ENCODE measurements at places on chromosomes 13 and 19.

DNA sequence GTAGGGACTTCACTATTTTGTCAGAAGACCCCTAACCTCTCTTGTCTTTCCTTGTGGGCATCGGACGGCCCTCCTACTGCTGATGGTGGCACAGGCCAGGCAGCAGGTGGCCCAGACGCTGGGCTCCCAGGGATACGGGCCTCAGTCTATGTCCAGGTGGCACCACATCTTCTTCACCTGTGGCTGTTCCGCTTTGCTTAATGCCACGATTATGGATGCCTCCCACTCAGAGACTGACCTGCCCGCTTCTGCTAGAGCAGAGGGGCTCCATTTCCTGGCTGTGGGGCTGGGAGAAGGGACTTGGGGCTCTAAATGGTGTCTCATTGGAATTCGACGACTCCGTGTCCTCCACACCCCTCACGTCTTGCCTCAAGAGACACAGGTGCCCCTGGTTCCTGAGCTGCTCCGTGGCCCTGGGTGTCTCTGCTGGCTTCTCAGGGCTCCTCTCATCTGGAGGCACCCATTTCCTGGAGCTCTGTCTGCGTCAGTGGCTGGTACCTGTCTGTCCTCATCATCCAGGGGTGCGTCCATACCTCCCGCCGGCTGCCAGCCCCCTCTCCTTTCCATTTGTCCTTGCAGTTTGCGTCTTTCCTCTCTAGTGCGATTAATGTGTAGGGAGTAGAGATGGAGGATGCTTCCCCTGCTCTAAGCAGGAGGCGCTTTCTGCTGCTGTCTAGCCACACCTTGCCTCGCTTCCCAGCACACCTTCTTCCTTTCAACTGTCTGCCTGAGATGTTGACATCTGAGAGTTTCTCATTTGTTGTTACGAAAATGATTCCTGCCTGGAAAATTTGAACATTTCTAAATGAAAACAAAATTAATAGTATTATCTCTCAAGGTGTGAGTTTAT is 63.4 kb downstream of the TEX29 start:
- no peaks in the 10 kb centered on the region for H3K36me3 ChIP-seq
- DNase-seq = no peak
- H3K4me3 ChIP-seq = no peak overlapping the region
- no peak overlapping the region for H3K27ac ChIP-seq

GRCh38 chr19:280541-281009 is 10.6 kb downstream of the PLPP2 start:
- peaks cover 54% of the 10 kb centered on the region for H3K27me3 ChIP-seq
- H3K4me3 ChIP-seq = no peak overlapping the region
- no peaks in the 10 kb centered on the region for H3K4me1 ChIP-seq
- H3K27ac ChIP-seq = no peak overlapping the region
- no peak for DNase-seq

GRCh38 chr13:35855531-35856019 is 275.6 kb downstream of the DCLK1 start:
- H3K4me1 ChIP-seq = no peaks in the 10 kb centered on the region
- no peaks in the 10 kb centered on the region for H3K27me3 ChIP-seq
- no peaks in the 10 kb centered on the region for H3K36me3 ChIP-seq
- DNase-seq = no peak

- no peak for DNase-seq
- no peak overlapping the region for H3K27ac ChIP-seq
- no peaks in the 10 kb centered on the region for H3K4me1 ChIP-seq
- no peaks in the 10 kb centered on the region for H3K36me3 ChIP-seq
- no peak overlapping the region for H3K4me3 ChIP-seq
Observed at GRCh38 chr13:104593693-104594092, 1527.5 kb upstream of the SLC10A2 start.

- H3K27ac ChIP-seq = no peak overlapping the region
- H3K4me1 ChIP-seq = peaks cover 5% of the 10 kb centered on the region
- DNase-seq = no peak
- H3K36me3 ChIP-seq = peaks cover 6% of the 10 kb centered on the region
- no peak overlapping the region for H3K4me3 ChIP-seq
- no peaks in the 10 kb centered on the region for H3K27me3 ChIP-seq
Observed at GRCh38 chr13:40231311-40231710, 435.1 kb downstream of the FOXO1 start.

DNA sequence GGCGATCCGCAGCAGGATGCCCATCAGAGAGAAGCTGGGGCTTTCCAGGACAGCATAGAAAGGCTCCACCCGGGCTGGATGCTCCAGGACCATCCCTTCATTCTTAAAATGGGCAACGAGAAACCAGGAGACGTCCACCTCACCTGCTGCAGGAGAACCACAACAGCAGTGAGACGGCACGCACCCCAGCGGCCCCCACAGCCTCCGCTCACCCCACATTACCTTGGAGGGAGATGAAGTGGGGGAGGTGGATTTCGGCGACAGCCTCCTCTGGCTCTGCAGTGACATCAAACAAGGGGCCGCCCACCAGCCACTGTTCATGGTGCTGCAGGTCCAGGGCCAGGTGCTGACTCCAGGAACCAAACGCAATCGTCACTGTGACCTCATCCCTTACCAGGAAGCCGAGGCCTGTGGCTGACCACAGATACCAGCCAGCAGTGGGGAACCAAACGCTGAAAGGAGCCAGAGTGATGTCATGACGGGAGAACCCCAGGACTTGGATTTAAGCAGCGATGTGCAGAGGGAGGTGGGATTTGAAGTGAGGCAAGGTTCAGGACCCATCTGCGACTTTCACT is 25.1 kb downstream of the CARD8 start:
- H3K36me3 ChIP-seq = peaks cover 56% of the 10 kb centered on the region
- no peak for DNase-seq
- peaks cover under 1% of the 10 kb centered on the region for H3K4me1 ChIP-seq

DNA sequence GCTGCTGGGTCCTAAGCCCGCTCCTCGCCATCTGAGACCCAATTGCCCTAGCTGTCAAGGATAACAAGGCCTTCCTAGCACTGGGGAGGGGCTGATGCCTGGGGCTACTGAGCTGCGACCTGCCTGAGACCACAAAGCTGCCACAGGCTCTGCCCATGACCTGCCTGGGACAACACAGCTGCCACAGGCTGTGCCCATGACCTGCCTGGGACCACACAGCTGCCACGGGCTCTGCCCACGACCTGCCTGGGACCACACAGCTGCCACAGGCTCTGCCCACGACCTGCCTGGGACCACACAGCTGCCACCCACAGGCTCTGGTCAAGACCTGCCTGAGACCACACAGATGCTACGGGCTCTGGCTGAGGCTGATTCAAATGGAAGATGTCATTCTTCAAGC is 54.8 kb downstream of the EPS15L1 start:
- H3K27me3 ChIP-seq = no peaks in the 10 kb centered on the region
- DNase-seq = no peak
- no peaks in the 10 kb centered on the region for H3K4me1 ChIP-seq
- no peak overlapping the region for H3K4me3 ChIP-seq

- peaks cover 19% of the 10 kb centered on the region for H3K27me3 ChIP-seq
- H3K4me3 ChIP-seq = no peak overlapping the region
- no peak overlapping the region for H3K27ac ChIP-seq
- H3K36me3 ChIP-seq = peaks cover 7% of the 10 kb centered on the region
- H3K4me1 ChIP-seq = peaks cover 17% of the 10 kb centered on the region
Observed at GRCh38 chr19:51710163-51710562, 13.6 kb downstream of the HAS1 start.

- no peaks in the 10 kb centered on the region for H3K27me3 ChIP-seq
- H3K36me3 ChIP-seq = peaks cover 78% of the 10 kb centered on the region
- peaks cover 11% of the 10 kb centered on the region for H3K4me1 ChIP-seq
- no peak overlapping the region for H3K27ac ChIP-seq
- no peak for DNase-seq
Observed at GRCh38 chr19:5593343-5594255, 25.8 kb upstream of the TINCR start.

GRCh38 chr13:48860364-48860763 is 115.3 kb upstream of the FNDC3A start:
- no peak overlapping the region for H3K4me3 ChIP-seq
- H3K27me3 ChIP-seq = no peaks in the 10 kb centered on the region
- H3K36me3 ChIP-seq = peaks cover 2% of the 10 kb centered on the region
- H3K4me1 ChIP-seq = peaks cover 5% of the 10 kb centered on the region
- no peak for DNase-seq
- H3K27ac ChIP-seq = no peak overlapping the region

- no peak overlapping the region for H3K4me3 ChIP-seq
- H3K36me3 ChIP-seq = peaks cover 6% of the 10 kb centered on the region
- H3K27ac ChIP-seq = no peak overlapping the region
- H3K4me1 ChIP-seq = peaks cover 3% of the 10 kb centered on the region
- no peak for DNase-seq
Observed at GRCh38 chr19:48867123-48867745, 1.2 kb downstream of the PLEKHA4 start.

GRCh38 chr13:58056426-58056825 is 424.9 kb downstream of the PCDH17 start:
- no peaks in the 10 kb centered on the region for H3K36me3 ChIP-seq
- no peaks in the 10 kb centered on the region for H3K4me1 ChIP-seq
- no peak overlapping the region for H3K27ac ChIP-seq

DNA sequence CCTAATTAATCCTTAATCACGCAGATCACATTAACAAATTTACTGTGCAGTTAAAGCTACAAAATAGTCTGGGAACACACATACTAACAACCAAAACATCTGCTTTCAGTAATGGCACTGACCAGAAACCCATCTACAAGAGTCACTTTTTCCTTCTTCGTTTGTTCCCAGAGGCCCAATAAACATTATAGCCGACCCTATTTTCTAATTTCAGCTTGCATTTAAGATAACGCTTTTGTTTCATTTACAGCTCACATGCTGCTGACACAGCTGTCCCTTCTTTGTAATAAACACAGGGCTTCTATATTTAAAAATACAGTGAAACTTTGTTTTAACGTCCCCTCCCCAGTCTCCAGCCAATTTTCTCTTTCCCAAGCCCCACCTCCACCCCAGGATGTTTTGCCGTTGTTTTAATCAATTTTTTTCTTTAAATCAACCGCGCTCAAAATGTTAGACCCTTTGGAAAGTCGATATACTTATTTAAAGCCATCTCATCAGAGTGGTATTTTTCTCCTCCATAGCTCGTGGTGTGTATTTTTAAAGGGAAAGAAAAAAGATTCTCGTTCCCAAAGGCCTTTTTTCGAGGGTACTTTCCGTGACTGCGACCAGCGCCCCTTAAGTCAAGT is 1.7 kb upstream of the WBP4 start:
- DNase-seq = no peak
- H3K4me3 ChIP-seq = peak overlapping the region; percentile 100
- H3K36me3 ChIP-seq = peaks cover 32% of the 10 kb centered on the region
- peak overlapping the region; percentile 99 for H3K27ac ChIP-seq
- no peaks in the 10 kb centered on the region for H3K27me3 ChIP-seq
- H3K4me1 ChIP-seq = peaks cover 59% of the 10 kb centered on the region

- H3K27me3 ChIP-seq = no peaks in the 10 kb centered on the region
- DNase-seq = no peak
- peak overlapping the region; percentile 77 for H3K4me3 ChIP-seq
- peaks cover 100% of the 10 kb centered on the region for H3K4me1 ChIP-seq
Observed at GRCh38 chr13:99353836-99354235, 46.6 kb upstream of the GPR183 start.

GRCh38 chr13:100530671-100531213 is 57.8 kb downstream of the GGACT start:
- peaks cover 10% of the 10 kb centered on the region for H3K4me1 ChIP-seq
- H3K27ac ChIP-seq = no peak overlapping the region
- H3K36me3 ChIP-seq = peaks cover 3% of the 10 kb centered on the region
- no peak for DNase-seq
- no peaks in the 10 kb centered on the region for H3K27me3 ChIP-seq

- H3K36me3 ChIP-seq = peaks cover 3% of the 10 kb centered on the region
- H3K27ac ChIP-seq = no peak overlapping the region
- peak overlapping the region; percentile 2 for H3K4me3 ChIP-seq
Observed at GRCh38 chr13:46983881-46984280, 87.0 kb upstream of the HTR2A start.

DNA sequence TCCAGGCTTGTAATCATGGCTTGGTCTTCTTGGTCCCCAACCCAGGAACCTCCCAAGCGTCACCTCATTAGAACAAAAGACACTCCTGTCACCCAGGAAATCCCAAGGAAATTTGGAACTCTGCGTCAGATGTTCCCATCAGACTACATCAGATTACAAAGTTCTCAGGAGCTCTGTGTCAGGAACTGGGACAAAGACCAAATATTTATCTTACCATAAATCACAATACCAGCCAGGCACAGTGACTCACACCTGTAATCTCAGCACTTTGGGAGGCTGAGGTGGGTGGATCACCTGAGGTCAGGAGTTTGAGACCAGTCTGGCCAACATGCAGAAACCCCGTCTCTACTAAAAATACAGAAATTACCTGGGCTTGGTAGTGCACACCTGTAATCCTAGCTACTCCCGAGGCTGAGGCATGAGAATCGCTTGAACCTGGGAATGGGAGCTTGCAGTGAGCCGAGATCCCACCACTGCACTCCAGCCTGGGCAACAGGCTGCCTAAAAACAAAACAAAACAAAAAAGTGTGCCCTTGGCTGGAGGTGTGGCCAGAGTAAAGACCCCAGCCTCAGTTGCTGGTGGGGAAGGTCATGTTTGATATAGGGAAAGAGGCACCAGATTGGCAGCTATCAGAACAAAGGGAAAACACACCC is 16.7 kb upstream of the CCDC124 start:
- no peaks in the 10 kb centered on the region for H3K27me3 ChIP-seq
- no peak overlapping the region for H3K27ac ChIP-seq

GRCh38 chr19:48493718-48494401 is 17.8 kb downstream of the LMTK3 start:
- H3K4me1 ChIP-seq = peaks cover 32% of the 10 kb centered on the region
- H3K4me3 ChIP-seq = peak overlapping the region; percentile 82
- peaks cover 5% of the 10 kb centered on the region for H3K36me3 ChIP-seq
- no peak overlapping the region for H3K27ac ChIP-seq

DNA sequence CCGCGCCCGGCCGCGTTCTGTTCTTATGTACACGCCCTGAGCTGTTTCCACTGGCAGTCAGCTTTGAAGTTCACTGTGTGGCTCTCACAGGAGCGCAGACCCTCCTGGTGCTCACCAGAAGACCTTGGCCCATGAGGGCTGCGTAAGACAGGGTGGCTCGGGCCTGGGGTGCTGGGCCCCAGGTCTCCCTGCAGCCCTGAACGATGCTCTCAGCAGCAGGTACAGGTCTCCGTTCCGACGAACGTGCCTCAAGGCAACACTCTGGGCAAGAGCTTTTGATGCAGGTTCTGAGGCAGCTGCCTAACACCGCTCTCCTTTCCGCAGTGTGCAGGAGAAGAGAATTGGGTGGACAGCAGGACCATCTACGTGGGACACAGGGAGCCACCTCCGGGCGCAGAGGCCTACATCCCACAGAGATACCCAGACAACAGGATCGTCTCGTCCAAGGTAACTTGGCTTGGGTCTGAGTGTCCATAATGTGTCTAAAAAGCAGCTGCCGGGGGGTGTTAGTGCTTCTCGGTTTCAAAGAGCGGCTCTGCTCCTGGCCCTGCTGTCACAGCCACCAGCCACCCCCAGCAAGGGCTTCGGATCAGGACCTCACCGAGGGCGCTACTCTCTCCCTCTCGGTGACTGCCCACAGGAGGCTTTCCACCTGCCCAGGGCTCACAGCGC is 95.1 kb downstream of the ATP11A start:
- no peaks in the 10 kb centered on the region for H3K27me3 ChIP-seq
- H3K4me1 ChIP-seq = peaks cover 6% of the 10 kb centered on the region
- no peak overlapping the region for H3K27ac ChIP-seq
- no peak overlapping the region for H3K4me3 ChIP-seq
